Mesenteric fat pad (tissue), 1 donor: ENCODE measurements at places on chromosomes 11 and 22. TPM values are rescaled to one million over a fixed set of nuclear protein-coding genes. Genes with fewer than 3 reads are reported as not detected.

GRCh38 chr11:96259134-96259830, 83.7 kb downstream of the MAML2 start:
- no peak for DNase-seq

GRCh38 chr11:129853518-129854231, 38.0 kb downstream of the TMEM45B start:
- no peak for DNase-seq

The BSCL2 gene
- 41.9 TPM for total RNA-seq

DNA sequence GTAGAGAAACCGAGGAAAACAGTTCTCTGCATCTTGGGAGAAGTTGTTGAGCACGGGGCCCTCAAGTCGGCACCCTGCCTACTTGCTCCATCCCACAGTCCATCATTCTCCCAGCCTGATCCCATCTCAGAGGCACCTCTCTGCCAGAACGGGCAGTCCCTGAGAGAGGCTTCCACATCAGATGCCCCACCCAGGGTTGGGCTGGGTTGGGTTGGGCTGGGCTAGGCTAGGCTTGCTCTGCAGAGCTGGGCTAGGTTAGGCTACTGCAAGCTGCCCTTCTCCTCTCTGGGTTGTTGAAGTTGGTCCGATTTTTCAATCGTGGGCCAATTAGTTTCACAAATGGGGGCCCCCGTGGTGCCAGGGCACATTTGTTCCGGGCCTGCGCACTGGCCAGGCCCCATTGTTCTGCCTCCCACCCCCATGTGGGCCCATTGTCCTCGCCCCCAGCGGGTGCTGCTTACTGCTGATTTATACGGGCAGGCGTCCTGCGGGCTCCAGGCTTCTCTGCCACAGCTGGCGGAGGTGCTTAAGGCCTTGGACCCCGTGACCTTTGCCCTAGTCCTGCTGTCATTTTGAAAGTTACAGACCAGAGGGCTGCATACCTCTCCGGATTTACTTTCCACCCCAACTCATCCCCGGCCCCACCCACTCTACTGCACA, 63.7 kb upstream of the NNMT start:
- no peak for DNase-seq

The ABCC8 gene
- 0.58 TPM for total RNA-seq

DNA sequence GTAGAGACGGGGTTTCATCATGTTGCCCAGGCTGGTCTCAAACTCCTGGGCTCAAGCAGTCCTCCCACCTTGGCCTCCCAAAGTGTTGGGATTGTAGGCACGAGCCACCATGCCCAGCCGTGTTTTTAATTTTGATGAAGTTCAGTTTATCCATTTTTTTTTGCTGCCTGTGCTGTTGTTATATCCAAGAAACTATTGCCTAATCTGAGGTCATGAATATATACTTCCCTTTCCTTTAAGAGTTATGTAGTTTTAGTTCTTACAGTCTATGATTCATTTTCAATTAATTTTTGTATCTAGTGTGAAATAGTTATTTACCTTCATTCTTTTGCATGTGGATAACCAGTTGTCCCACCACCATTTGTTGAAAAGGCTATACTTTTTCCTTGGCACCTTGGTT, 50.3 kb upstream of the SORL1-AS1 start:
- DNase-seq = no peak

The MUC5AC gene
- not detected for total RNA-seq

The MMP27 gene
- total RNA-seq = not detected

DNA sequence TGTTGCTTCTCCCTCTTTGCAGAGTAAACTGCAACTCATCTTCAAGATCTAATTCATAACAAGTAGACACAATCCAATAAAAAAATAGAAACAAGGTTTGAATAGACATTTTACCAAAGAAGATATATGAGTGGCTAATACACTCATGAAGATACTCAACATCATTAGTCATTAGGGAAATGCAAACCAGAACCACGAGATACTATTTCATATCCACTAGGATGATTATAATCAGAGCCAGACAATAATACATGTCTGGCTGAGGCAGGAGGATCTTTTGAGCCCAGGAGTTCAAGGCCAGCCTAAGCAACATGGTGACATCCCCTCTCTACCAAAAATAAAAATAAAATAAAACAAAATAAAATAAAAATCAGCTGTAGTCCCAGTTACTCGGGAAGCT, 85.0 kb downstream of the ATG16L2 start:
- no peak for DNase-seq

- no peak for DNase-seq
These were observed 55.7 kb upstream of the DEUP1 start for GRCh38 chr11:93274851-93275250.

DNA sequence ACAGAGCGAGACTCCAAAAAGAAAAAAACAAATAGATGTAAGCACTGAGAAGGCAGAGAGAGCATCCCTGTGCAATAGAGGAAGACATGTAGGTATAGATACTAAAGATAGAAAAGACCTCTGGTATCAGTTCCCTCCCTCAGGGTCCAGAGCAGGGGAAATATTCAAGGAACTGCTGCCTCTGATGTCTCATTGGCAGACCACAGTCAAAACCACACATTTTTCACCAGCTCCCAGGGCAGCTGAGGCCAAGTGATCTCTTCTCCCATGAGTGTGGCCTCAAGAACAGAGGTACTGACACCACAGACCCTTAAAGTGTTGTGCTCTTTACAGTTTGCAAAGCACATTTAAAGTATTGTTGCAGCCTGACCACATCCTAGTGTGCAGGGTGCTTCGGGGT, 288.5 kb downstream of the NTM start:
- DNase-seq = no peak

DNA sequence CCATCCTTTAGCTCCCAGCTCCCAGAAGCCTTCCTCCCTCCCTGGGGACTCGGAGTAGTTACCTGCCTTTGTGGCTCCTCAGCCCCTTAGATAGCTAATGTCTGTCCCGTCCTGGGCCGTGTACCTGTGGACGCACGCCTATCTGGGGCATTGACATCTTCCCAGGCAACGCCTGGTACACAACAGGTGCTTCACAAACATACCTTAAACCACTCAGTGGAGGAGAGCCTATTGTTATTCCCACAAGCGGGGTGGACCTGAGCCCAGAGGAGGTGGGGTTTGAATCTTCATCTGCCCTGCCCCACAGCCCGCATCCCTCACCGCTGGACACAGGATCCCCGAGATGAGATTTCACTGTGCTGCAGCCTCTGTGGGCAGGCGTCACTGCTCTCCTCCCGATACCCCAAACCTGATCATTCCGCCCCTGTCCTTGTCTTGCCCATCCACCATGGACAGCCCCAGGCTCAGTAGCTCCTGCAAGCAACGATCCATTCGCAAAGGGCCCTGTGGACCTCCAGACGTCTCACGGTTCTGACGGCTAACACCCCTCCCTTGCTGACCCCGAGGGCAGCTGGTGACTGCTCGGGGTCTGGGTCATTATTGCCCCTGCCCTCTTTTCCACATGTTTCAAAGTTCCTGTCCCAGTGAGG, 73.8 kb upstream of the SHISAL1 start:
- DNase-seq = no peak

GRCh38 chr11:67671211-67671520, 3.3 kb downstream of the ALDH3B2 start:
- peak; percentile 47 for DNase-seq

GRCh38 chr22:27791159-27791858, 10.2 kb downstream of the MN1 start:
- no peak for DNase-seq

The SHISA8 gene
- total RNA-seq = not detected

DNA sequence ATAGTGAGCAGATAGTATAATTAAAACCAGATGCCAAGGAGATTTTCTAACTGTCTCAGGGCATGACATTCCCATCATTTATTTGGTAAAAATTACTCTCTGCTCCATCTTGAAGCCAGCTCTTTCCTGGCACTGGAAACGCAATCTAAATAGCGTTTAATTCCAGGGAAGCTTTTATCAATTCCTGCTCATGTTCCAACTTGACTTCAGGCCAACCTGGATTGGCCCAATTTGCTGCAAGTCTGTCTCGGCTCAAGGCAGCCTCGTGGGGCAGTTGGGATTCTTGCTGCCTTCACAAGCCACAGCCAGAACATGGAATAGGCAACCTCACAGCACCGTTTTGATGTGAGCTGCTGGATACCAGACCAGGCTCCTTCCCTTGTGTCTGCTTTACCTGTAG, 1255.9 kb downstream of the TBC1D22A start:
- no peak for DNase-seq

GRCh38 chr11:62419943-62420342, 1.1 kb downstream of the SCGB1A1 start:
- DNase-seq = no peak

The ZP1 gene
- total RNA-seq = 1.4 TPM

GRCh38 chr11:1536065-1536843, 35.8 kb downstream of the DUSP8 start:
- DNase-seq = no peak

GRCh38 chr11:100356035-100356434, 331.1 kb upstream of the ARHGAP42 start:
- no peak for DNase-seq

The OR2AG1 gene
- total RNA-seq = not detected

DNA sequence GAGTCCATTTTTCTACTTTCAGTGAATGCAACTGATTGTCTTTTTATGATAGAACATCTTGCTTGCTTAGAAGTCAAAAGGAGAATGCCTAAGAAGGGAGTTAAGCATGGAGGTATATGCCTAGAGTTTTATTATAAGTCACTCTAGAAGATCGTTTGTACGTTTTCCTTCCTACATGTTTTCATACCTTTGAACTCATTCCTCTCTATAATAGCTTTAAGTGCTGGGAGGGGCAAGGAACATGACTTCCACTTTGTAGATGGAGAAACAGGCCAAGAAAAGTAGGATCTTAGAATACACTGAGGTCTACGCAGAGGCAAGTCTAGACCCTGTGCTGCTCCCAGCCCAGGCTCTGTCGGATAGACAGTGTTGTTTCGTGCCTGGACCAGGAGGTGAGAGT, 114.3 kb downstream of the ZBTB16 start:
- DNase-seq = no peak

DNA sequence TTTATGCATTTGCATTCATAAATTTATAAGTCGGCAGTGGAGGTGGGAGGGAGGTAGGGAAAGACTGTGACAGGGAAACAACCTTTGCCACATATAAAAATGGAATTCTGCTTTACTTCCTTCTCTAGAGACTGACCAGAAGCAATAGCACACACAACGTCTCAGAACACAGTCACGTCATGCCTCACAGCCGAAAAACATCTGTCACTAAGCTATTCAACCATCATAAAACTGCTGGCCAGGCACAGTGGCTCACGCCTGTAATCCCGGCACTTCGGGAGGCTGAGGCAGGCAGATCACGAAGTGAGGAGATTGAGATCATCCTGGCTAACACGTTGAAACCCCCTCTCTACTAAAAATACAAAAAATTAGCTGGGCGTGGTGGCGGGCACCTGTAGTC, 101.0 kb upstream of the CHRM4 start:
- DNase-seq = no peak

- no peak for DNase-seq
These were observed 35.8 kb downstream of the MAML2 start for GRCh38 chr11:96306933-96307775.

The CAT gene
- total RNA-seq = 292 TPM

DNA sequence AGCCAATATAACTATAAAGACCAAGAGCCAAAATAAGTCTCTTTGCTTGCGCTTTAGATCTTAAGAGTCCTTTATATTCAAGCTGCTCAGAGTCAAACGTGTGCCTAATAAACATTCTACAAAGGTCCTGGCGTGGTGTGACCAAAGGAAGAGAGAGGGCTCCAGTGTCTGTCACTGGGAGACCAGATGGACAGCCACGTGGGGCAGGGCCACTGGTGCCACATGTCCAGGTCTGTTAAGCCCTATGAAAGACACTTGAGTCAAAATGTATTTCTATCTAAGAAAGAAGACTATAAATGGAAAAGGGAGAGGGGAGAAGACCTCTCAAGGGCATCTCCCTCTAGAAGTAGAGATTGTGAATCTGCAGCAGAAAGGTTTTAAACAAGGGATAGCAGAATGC, 32.2 kb upstream of the EHF start:
- DNase-seq = no peak

The RFPL2 gene
- not detected for total RNA-seq

The OR5M10 gene
- not detected for total RNA-seq

DNA sequence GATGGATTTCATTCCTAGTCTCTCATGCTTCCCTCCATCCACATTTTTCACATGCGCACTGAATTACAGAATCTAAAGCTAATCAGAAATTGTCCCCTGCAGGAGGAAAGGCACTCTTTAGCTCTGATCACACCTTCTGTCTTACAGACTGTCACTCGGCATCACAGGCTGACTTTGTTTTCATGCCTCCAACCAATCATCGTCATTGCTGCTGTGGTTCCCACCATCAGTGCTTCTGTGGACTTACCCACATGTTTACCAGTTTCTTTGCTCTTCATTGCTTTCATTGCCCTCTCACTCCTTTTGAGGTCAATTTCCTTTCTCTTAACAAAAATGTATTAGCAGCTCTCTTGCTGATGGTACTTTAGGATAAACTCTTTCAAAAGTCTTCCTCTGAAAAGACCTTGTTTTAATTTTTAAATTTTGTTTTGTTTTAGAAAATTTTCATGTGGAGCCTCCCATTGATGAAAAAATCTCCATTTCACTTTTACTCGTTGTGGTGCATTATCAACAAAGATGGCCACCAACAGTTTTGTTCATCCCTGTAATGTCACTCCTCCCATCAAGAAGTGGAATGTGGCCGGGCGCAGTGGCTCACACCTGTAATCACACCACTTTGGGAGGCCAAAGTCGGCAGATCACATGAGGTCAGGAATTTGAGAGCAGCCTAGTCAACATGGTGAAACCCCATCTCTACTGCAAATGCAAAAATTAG, 20.2 kb upstream of the TREH start:
- DNase-seq = peak; percentile 73

The UPB1 gene
- total RNA-seq = 0.32 TPM

The KCNJ11 gene
- 3.5 TPM for total RNA-seq

- peak; percentile 57 for DNase-seq
These were observed 1.9 kb upstream of the ROBO4 start for GRCh38 chr11:124899383-124900145.
